ENCODE measurements at places on chromosomes 6 and 20.

- no peak for DNase-seq
Measured at GRCh38 chr20:20184149-20184548, 131.8 kb downstream of the CFAP61 start.

GRCh38 chr20:58078741-58079522 is 149.5 kb downstream of the ANKRD60 start:
- no peak for DNase-seq

DNA sequence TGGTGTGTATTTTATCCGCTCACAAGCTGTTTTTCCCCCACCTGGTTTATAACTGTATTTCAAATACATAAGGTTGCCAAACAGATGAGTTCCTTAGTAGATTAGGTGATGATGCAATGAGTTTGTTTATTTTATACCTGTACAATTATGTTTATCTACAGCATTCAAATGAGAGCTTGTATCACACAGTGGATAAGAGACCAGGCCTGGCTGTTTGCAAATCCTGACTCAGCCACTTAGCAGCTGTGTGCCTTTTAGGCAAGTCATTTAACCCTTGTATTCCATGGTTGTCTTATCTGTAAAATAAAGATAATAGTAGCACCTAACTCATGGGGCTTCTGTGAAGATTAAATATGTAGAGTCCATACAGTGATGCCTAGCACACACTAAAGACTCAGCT is 143.7 kb downstream of the MOXD1 start:
- no peak for DNase-seq

DNA sequence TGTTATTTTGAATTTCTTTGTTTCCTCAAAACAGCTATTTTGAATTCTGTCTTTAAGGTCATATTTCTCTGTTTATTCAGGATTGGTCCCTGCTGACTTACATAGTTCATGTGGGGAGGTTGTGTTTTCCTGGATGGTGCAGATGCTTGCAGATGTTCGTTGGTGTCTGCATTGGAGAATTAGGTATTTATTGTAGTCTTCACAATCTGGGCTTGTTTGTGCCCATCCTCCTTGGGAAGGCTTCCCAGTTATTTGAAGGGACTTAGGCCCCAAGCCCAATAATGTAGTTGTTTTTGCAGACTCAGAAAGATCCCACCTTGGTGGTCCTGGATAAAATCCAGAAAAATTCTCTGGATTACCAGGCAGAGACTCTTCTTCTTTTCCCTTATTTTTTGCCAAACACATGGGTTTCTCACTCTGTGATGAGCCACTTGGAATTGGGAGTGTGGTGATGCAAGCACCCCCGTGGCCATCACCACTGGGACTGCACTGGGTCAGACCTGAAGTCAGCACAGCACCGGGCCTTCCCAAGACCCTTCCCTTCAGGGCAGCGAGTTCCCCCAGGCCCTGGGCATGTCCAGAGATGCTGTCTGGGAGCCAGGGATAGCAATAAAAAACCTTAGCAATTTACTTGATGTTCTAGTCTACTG is 81.6 kb upstream of the EZR start:
- DNase-seq: no peak

- DNase-seq: no peak
Measured at GRCh38 chr20:25222461-25223178, 25.3 kb upstream of the PYGB start.

DNA sequence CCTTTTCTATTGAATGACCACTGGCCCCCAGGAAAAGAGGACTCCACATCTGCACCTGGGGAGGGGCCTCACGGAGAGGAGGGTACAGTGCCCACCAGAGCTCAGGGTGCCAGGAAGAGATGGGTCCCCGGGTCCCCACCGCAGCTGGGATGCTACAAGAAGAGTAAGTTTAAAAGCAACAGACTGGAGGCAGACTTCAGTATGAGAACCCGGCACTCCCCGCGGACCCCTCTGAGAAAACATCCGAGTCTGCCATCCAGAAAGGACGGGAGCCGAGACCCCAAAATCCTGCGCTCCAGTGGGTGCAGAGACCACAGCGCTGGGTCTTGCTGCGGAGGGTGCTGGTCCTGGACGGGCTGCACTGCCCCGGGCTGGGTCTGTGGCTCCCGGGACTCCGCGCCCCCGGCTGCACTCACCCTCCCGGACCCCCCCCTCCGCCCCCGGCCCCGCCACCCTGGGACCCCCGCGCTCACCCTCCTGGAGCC is 350 bp downstream of the HELZ2 start:
- DNase-seq: no peak

GRCh38 chr6:39303425-39304153 is 10.6 kb downstream of the KCNK17 start:
- no peak for DNase-seq

DNA sequence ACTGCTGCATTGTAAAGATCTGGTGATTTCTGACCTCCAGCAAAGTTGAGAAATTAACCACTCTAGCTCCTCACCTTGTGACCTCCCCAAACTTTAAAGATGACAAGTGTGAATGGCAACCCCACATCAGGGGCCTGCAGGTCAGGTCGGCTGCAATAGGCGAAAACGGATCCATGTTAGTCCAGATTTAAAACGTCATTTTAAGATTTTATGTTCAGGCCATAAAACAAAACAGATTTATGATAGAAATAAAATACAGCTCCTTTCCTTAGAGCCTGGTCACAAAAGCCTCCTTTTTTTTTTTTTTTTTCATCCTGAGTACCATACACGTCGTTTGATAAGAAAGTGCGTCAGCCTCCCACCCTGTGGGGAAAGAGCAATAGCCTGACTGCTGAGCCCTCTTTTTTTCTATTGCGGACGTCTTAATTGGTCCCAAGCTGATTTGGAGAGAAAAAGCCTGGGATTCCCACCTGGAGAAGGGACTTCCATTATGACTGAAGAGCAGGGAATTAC is 519.2 kb upstream of the NOX3 start:
- no peak for DNase-seq

DNA sequence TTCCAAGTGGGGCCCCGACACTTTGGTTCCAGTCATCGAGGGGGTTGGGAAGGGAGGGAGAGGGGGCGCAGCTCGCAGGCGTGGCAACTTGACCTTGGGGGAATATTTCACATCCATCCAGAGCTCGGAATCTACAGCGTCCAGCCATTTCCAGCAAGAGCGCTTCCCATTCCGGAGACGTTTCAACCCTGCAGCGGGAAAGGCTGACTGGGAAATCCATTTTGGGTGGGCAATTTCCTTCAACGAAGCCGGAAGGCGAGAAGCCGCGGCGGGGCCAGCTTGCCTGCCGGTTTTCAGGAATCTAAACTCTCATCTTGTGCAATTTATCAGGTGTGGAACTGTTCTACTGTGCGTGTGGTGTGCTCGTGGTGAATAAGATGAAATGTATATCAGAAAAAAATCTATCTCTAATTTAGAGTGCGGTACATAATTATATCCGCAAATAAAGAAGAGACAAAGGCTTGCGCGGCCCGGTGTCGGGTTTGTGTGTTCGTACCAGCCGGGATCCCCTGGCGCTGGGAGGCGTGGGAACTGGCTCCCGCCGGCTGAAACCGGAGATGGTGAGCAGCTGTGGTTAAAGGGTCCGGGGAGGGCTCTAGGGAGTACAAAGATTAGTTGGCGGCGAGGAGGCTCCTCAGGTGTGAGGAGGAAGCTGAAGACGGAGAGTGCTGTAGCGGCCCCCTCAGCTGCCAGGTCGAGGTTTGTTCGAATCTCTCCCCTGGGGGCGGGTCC is 4.8 kb downstream of the SLC32A1 start:
- no peak for DNase-seq

DNA sequence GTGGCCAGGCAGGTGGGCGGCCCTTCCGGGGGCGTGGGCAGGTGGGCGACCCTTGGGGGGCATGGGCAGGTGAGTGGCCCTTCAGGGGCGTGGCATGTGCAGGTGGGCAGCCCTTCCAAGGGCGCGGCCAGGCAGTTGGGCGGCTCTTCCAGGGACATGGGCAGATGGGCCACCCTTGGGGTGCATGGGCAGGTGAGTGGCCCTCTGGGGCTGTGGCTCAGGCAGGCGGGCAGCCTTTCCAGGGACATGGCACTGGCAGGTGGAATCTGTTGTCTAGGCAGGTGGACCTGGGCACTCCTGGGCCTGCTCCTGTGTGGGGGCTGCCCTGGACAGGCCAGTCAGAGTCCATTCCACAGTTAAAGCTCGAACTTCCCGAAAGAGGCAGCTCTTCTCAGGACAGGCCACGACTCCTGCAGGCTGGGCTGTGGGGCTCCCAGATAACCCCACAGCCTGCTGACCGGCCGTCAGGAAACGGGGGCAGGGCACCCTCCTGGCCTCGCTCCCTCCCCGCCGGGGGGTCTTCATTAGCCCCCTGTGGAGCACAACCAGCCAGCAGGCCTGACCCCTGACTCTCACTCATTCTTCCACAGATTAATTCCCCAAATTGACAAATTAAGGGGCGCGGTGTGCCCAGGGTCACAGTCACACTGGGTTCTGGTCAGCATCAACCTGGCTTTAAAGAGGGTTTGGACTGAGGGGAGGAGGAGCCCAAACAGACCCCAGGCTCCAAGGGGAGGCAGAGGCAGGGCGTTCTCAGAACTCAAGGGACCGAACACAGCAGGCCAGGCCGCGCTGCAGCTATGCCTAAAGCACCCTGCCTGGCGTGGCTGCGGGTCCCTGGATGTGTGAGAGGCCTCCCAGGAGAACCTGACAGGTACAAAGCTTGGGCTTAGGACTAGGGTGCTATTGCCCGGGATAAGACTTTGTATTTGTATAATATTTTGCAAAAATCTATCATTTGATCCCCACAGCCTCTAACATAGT is 130.0 kb downstream of the DLL1 start:
- no peak for DNase-seq
